ENCODE measurements at places on chromosomes 13 and 19.

GRCh38 chr13:47463002-47463401 is 538.1 kb downstream of the SUCLA2 start:
- DNase-seq: no peak

GRCh38 chr19:1163934-1164683 is 10.0 kb downstream of the SBNO2 start:
- no peak for DNase-seq

- DNase-seq: no peak
These were observed 429.1 kb downstream of the ITGBL1 start for GRCh38 chr13:101881593-101881992.

GRCh38 chr13:37129866-37130265 is 24.4 kb upstream of the CSNK1A1L start:
- no peak for DNase-seq

DNA sequence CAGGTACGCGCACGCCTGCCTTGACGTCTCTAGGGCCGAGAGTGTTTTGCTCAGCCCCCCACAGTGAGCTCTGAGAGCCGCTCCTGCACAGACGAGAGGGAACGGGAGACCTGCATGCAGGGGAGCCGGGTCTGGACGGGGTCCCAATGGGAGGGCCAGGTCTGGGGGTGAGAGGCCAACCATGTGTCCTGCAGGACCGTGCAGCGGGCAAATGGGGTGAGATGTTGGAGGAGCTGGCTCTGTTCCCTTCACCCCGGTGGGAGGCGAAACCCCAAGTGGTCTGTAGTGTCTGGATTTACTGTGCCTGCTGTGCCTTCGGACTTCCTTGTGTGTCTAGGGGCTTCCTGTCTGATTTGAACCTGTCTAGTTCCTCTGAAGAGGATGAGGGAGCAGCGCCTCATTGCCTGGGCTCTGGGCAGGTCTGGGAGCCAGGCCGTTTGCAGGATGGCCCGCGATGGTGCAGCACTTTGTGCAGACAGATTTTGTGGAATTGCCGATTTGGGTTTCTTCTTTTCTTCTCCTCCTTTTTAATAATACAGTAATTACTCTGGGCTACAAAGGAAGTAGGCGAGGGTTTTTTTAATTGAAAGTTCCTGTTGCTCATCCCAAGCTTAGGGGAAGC is 2.1 kb downstream of the CSNK1G2 start:
- DNase-seq: no peak

GRCh38 chr19:16509141-16510061 is 13.2 kb downstream of the C19orf44 start:
- DNase-seq: no peak

DNA sequence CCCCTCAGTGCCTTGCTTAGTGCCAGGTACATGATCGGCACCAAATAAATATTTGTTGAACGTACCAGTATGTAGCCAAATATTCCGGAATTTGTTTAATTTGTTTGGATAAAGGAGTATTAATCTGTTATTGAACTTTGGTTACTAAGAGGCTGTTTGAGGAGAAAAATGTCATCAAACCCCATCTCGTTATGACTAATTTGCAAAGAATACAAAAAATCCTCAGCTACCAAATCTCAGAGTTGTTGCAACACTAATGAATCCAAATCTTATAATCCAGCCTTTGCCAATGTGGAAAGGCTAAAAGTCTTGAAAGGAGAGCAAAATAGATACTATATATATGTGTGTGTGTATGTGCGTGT is 79.5 kb downstream of the KLF5 start:
- no peak for DNase-seq

DNA sequence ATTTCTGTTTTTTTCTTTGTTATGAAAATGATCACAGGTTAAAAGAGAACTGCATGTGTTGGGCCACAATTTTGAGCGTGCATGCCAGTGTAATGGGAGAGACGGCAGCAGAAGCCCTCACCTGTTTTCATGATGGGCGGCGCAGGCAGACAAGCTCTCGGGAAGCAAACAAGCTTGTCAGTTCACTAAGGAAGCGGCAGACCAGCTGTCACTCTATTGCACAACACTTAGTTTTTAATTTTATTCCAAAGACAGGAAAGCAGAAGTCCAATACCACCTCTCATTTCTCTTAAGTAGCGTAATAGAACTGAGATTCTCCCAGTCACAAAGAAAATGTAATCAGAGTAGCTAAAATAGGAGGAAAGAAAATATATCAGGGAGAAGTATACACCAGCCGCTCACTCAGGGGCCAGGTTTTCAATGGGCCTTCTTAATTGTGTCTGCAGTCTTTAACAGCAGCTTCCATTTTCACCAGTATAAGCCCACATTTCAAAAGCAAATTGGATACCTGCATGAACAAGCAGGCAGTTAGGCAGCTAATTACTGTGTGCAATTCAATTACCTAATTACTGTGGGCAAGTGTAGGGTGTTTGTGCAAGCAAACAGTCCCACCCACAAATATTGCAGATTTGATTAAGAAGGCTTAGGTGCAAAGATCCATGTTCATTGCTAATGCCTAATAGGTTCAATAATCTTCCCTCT is 711.4 kb downstream of the DIAPH3 start:
- no peak for DNase-seq

- DNase-seq: peak; percentile 79
These were observed 1.1 kb downstream of the SHISA2 start for GRCh38 chr13:26050568-26051230.

DNA sequence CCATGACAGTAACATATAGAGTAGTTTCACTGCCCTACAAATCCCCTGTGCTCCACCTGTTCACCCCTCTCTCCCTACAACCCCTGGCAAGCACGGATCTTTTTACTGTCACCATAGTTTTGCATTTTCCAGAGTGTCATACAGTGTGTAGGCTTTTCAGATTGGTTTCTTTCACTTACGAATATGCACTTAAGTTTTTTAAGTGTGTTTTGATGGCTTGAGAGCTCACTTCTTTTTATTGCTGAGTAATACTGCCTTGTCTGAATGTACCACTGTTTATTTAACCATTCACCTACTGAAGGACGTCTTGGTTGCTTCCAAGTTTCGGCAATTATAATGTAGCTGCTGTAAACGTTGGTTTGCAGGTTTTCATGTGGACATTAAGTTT is 175.1 kb downstream of the ITGBL1 start:
- no peak for DNase-seq

DNA sequence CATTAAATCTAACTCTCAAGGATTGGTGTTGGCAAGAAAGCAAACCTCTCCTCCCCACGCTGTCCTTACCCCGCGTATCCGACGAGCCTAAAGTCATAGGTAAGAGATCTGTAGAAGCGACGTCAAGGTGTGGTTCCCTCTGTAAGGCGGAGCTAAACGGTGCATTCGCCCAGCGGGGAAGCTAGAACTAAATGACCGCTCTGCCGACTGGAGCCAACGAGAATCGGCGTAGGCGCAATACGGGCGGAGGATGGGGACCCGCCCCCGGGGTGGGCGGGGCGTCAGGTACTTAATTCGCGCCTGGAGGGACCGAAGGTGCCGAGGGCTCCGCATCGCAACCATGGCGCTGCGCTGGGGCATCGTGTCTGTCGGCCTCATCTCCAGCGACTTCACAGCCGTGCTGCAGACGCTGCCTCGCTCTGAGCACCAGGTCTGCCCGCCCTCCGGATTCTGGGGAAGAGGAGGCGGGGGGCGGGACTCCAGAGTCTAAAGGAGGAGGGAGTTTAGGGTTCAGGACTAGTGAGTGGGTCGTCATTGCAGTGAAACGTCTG is at the start of gene DHDH:
Gene DHDH (plus strand): TSS at position 318 of the 551 bp plus-strand sequence. CDS start 23 bp downstream, at position 341.
- peak; percentile 100 for DNase-seq

GRCh38 chr13:33197541-33197971 is 88.0 kb downstream of the STARD13 start:
- no peak for DNase-seq

- DNase-seq: peak; percentile 74
These were observed 807 bp downstream of the MISP3 start for GRCh38 chr19:14073261-14073924.

DNA sequence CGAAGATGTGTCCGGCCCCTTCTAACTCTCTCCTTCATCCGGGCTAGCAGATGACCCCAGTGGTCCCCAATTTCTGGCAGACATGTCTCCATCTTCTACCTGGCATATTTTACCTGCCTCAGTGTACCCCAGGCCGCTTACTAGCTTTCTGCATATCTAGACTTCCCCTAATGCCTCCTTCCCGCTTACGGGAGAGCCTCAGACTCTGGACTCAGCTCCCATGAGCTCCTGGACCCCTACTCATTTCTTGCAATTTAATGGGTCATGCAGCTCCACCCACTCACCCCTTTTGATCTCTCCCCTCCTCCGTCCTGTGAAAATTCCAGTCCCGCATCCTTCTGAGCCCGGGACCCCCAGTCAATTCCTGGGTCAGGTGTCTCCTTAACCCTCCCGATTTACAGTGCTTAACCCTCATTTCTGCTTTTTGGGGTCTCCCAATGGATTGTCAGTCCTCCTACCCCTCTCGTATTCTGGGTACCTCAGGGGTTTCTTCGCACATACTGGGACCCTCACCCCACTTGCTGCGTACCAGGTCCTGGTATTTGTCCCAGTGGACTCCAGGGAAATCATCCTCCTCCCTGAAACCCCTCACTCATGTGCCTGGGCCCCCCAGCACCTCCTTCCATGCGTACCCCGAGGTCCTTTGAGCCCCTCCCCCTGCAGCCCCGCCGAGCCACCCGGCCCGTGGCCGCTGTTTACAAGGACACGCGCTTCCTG is 500 bp upstream of the JUNB start:
- DNase-seq: no peak

DNA sequence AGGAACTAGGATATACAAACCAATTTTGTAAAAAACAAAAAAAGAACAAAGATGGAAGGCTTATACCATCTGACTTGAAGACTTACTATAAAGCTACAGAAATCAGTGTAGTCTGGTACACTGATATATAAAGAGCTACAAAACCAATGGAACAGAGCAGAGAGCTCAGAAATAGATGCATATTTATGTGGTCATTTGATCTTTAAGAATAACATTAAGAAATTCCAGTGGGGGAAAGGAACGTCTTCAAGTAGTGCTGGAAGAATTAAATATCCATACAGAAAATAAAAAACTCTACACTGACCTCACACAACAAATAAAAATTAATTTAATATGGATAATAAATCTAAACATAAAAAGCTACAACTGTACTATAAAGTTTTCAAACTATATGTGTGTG is 317.0 kb downstream of the ENOX1 start:
- DNase-seq: no peak

GRCh38 chr13:41428155-41428554 is 29.2 kb upstream of the RGCC start:
- DNase-seq: peak; percentile 44

- no peak for DNase-seq
These were observed 25.3 kb downstream of the CILP2 start for GRCh38 chr19:19563348-19563848.

DNA sequence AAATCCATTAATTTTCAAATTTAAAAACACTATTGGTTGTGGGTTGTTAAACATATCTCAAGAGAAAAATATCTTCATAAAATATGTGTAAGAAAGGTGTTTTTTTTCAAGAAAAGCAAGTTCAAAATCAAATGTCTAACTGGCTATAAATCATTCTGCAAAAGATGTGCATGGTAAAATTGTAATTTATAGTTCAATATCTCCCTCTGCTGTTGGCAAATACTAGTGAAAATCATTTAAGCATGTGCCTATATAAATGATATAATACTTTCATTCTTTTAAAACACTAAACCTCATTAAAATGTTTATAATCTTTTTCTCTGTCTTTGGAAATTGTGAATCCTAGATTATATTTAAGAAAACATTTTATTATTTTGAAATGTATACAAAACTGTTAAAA is 17.2 kb upstream of the SLITRK6 start:
- DNase-seq: no peak

GRCh38 chr19:871446-872265 is 12.2 kb downstream of the CFD start:
- peak; percentile 89 for DNase-seq

- DNase-seq: no peak
These were observed 17.5 kb downstream of the ELAVL3 start for GRCh38 chr19:11463391-11463790.

- DNase-seq: no peak
These were observed 32.5 kb downstream of the FGF14 start for GRCh38 chr13:102369302-102369701.

DNA sequence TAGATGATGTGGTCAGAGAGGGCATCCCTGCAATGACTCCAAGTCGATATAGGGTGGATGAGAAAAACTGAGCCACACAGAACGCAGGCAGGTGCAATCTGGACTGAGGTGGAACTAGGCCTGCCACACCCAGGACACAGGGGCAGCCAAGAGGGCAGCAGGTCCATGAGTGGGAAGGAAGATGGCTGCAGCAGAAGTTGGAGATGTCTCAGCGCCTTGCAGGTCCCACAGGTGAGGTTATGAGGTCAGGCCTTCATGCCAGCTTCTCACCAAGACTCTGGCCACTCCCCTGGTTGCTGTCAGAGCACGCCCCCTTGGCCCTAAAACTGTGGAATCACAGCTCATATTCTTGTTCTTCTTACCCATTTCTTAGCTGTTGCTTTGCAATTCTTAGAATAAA is 147.7 kb upstream of the VSTM2B start:
- no peak for DNase-seq

- DNase-seq: peak; percentile 65
These were observed 1.3 kb upstream of the HNRNPL start for GRCh38 chr19:38850976-38851621.

- no peak for DNase-seq
These were observed 12.2 kb downstream of the LAIR1 start for GRCh38 chr19:54352546-54352945.

- no peak for DNase-seq
These were observed 24.5 kb downstream of the ZDHHC20 start for GRCh38 chr13:21434588-21434987.

DNA sequence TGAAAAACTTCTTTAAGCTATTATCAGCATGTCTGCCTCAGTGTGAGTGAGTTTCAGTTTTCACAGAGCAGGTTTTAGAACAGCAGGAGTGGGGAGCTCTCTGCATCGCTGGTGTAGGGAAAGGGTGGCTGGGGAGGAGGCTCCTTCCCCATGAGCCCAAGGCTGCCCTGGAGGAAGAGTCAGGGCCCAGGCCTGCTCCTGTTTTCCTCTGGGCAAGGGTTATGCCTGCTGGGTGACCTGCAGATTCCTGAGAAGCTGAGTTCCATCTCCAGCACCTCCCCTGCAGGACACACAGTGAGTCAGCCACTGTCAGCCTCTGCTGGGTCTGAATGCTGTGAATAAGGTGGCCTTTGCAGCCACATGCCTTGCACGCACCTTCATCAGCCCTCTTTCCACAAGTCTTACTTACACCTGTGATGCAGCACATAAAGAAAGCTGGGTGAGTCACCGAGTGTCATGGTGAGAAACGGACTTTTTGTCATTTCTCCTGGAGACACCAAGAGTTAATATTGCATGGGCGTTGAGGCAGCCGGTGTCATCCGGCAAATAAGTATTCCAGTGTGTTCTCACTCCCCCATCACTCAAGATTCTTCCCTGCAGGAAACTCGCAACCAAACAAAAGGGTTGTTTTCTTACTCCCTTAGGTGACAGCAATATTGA is 186.4 kb upstream of the KL start:
- no peak for DNase-seq

All from GM23338 (cell line).